Muscle of leg (tissue), 16 donors: ENCODE measurements at places on chromosomes 2 and 18. TPM values are rescaled to one million over a fixed set of nuclear protein-coding genes. Genes with fewer than 3 reads are reported as not detected.

GRCh38 chr2:216498379-216499352 lies at the start of gene RPL37A:
Gene RPL37A, plus strand, starts transcription at chr2:216498844. Its CDS starts 31 bp downstream, at chr2:216498875.
- H3K4me1 ChIP-seq: peaks cover 18% of the 10 kb centered on the region
- H3K36me3 ChIP-seq: peaks cover 36% of the 10 kb centered on the region
- peak; percentile 99 for DNase-seq
- H3K27ac ChIP-seq: peak within 1 kb of the TSS; percentile 84
- H3K4me3 ChIP-seq: peak within 1 kb of the TSS; percentile 96

EPG5 gene
- total RNA-seq: 14.9 TPM

GRCh38 chr2:99691926-99692325 lies 202.1 kb upstream of the REV1 start:
- peak overlapping the region; percentile 10 for H3K27ac ChIP-seq
- H3K4me3 ChIP-seq: no peak overlapping the region
- DNase-seq: peak; percentile 73
- peaks cover 45% of the 10 kb centered on the region for H3K4me1 ChIP-seq
- H3K27me3 ChIP-seq: peaks cover 2% of the 10 kb centered on the region

- H3K27ac ChIP-seq: no peak overlapping the region
- H3K4me1 ChIP-seq: peaks cover 13% of the 10 kb centered on the region
- H3K4me3 ChIP-seq: no peak overlapping the region
- H3K27me3 ChIP-seq: no peaks in the 10 kb centered on the region
- H3K36me3 ChIP-seq: peaks cover 20% of the 10 kb centered on the region
Observed at GRCh38 chr2:105880637-105881036, 135.9 kb downstream of the NCK2 start.

GRCh38 chr18:12836551-12836950 lies 47.5 kb downstream of the PTPN2 start:
- H3K4me3 ChIP-seq: no peak overlapping the region
- DNase-seq: no peak
- peaks cover 15% of the 10 kb centered on the region for H3K36me3 ChIP-seq

- peak overlapping the region; percentile 90 for H3K4me3 ChIP-seq
- no peaks in the 10 kb centered on the region for H3K36me3 ChIP-seq
- peaks cover 29% of the 10 kb centered on the region for H3K27me3 ChIP-seq
- H3K27ac ChIP-seq: no peak overlapping the region
Observed at GRCh38 chr18:34976899-34977837, 64.0 kb upstream of the MAPRE2 start.

CYP27A1 gene
- total RNA-seq: 18.4 TPM

RUFY4 gene
- 0.27 TPM for total RNA-seq

- no peak for DNase-seq
- no peaks in the 10 kb centered on the region for H3K36me3 ChIP-seq
- H3K27me3 ChIP-seq: no peaks in the 10 kb centered on the region
- no peak overlapping the region for H3K27ac ChIP-seq
- no peak overlapping the region for H3K4me3 ChIP-seq
Observed at GRCh38 chr2:68417926-68418325, 49.2 kb downstream of the FBXO48 start.

CDH19 gene
- total RNA-seq: 2.3 TPM

GRCh38 chr2:10284108-10284870 lies 18.4 kb upstream of the HPCAL1 start:
- no peak overlapping the region for H3K4me3 ChIP-seq
- DNase-seq: no peak
- H3K36me3 ChIP-seq: no peaks in the 10 kb centered on the region
- peaks cover 4% of the 10 kb centered on the region for H3K27me3 ChIP-seq
- peaks cover 29% of the 10 kb centered on the region for H3K4me1 ChIP-seq

CHRND gene
- 83.7 TPM for total RNA-seq

GRCh38 chr2:233990261-233990798 lies 60.2 kb upstream of the SPP2 start:
- H3K4me1 ChIP-seq: peaks cover 4% of the 10 kb centered on the region
- H3K27ac ChIP-seq: no peak overlapping the region
- no peak overlapping the region for H3K4me3 ChIP-seq
- peaks cover 3% of the 10 kb centered on the region for H3K27me3 ChIP-seq
- H3K36me3 ChIP-seq: no peaks in the 10 kb centered on the region

GRCh38 chr18:9739516-9739915 lies 31.4 kb downstream of the RAB31 start:
- H3K4me1 ChIP-seq: peaks cover 13% of the 10 kb centered on the region
- no peaks in the 10 kb centered on the region for H3K27me3 ChIP-seq
- no peak for DNase-seq

- DNase-seq: no peak
- no peaks in the 10 kb centered on the region for H3K4me1 ChIP-seq
Observed at GRCh38 chr2:97763176-97763845, 49.9 kb downstream of the ZAP70 start.

DNA sequence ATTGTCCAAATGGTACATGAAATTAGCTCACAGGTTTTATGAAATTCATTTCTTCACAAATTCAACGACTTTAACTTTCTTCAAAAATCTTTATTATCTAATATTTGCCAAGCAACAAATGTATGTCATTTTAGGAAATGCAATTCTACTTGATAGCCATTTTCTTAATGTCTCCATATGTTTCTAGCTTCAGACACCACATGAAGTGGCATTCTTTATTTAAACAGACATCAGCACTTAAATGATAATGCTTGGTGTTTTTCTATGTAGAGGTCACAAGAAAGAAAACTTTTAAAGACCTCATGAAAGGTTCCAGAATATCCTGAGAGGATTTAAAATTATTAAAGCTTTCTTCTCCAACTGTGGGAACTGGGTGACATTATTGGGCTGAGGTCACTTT lies 44.2 kb upstream of the XIRP2 start:
- H3K27ac ChIP-seq: no peak overlapping the region
- H3K36me3 ChIP-seq: no peaks in the 10 kb centered on the region
- H3K4me3 ChIP-seq: no peak overlapping the region
- no peak for DNase-seq

DNA sequence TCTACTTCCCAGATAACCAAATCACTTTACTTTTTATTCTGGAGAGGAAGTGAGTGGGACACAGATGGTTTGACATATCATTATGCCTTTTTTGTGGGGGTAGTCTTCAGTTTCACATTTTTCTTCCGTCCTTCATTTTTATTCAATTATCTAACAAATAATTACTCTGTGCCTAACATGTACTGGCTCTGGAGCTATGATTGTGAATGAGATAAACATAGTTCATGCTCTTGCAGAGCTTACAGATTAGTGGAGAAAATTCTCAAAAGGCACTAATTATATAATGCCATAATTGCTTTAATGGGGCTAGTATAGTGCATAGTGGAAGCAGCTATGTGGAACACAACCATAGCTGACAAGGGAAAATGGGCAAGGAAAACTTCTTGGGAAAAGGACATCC lies 303.6 kb upstream of the TFPI start:
- no peaks in the 10 kb centered on the region for H3K36me3 ChIP-seq
- no peaks in the 10 kb centered on the region for H3K4me1 ChIP-seq
- no peak overlapping the region for H3K4me3 ChIP-seq
- DNase-seq: no peak
- no peaks in the 10 kb centered on the region for H3K27me3 ChIP-seq
- no peak overlapping the region for H3K27ac ChIP-seq

- no peak overlapping the region for H3K4me3 ChIP-seq
- DNase-seq: no peak
- H3K27me3 ChIP-seq: no peaks in the 10 kb centered on the region
- peaks cover 21% of the 10 kb centered on the region for H3K36me3 ChIP-seq
- no peak overlapping the region for H3K27ac ChIP-seq
Observed at GRCh38 chr2:45542013-45542412, 69.1 kb downstream of the SRBD1 start.

DNA sequence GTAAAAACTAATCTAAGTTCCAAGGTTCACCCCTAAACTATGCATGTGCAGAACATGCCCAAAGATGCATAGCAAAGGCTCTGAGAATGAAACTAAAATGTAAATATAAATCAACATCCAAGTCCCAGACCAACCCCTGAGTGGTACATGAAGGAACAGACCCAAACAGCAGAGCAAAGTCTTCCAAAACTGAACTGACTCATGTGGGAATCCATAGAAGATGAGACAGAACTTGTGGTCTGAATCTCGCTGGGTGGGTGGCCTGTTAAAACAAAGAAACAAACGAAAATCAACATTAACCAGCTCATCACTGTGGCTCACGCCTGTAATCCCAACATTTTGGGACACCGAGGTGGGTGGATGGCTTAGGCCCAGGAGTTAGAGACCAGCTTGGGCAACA lies 29.5 kb upstream of the ATRAID start:
- no peaks in the 10 kb centered on the region for H3K36me3 ChIP-seq
- no peak overlapping the region for H3K27ac ChIP-seq
- DNase-seq: no peak
- H3K4me1 ChIP-seq: no peaks in the 10 kb centered on the region
- H3K27me3 ChIP-seq: peaks cover 5% of the 10 kb centered on the region

GRCh38 chr2:21021430-21021829 lies 22.4 kb downstream of the APOB start:
- no peak for DNase-seq
- H3K27ac ChIP-seq: no peak overlapping the region
- H3K4me3 ChIP-seq: no peak overlapping the region

GRCh38 chr2:148483665-148484064 lies 160.9 kb upstream of the EPC2 start:
- peak; percentile 17 for DNase-seq
- no peaks in the 10 kb centered on the region for H3K36me3 ChIP-seq
- H3K27me3 ChIP-seq: no peaks in the 10 kb centered on the region
- no peak overlapping the region for H3K4me3 ChIP-seq
- H3K4me1 ChIP-seq: peaks cover 2% of the 10 kb centered on the region
- no peak overlapping the region for H3K27ac ChIP-seq

- no peaks in the 10 kb centered on the region for H3K27me3 ChIP-seq
- H3K4me1 ChIP-seq: no peaks in the 10 kb centered on the region
- H3K4me3 ChIP-seq: no peak overlapping the region
- DNase-seq: no peak
- H3K36me3 ChIP-seq: no peaks in the 10 kb centered on the region
Observed at GRCh38 chr2:175755169-175755568, 246.9 kb downstream of the LNPK start.

DNA sequence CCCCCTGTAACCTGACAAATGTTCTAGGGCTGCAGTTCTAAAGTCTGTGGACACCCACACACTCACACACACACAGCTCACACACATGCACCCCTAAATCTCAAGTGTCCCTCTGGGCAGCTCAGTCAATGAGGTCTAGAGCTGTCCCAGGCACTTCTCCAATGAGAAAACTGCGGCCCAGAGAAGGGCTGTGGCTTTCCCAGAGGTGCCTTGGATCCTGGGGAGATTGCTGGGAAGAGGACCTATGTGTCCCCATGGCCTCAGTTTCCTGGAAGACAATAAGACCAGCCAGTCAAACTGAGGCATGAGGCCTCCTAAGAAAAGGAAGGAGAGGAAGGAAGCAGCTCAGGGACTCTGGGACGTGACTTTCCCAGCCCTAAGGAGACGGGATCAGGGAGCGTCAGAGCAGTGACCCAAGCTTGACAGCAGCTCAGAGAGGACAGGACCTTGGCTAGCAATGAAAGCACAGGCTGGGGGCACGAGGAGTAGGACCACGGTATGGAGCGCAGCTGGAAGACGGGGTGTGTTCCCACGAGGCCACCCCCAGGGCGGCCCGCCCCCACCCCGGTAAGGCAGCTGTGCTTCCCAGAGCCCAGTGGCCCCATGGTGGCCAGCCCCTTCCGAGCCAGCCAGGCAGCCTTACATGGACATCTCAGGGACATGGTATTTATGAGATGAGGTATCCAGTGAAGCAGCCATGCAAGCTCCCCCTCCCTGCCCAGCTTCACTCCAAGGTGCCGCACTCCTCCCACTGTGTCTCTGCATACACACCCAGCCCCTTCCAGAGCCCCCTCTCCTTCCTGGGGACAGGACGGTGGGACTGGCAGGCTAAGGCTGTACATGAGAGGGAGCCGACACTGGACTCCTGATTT lies 46.0 kb downstream of the TNS1 start:
- H3K4me1 ChIP-seq: peaks cover 78% of the 10 kb centered on the region
- no peak overlapping the region for H3K4me3 ChIP-seq
- H3K27me3 ChIP-seq: no peaks in the 10 kb centered on the region
- peak overlapping the region; percentile 52 for H3K27ac ChIP-seq

- H3K4me3 ChIP-seq: no peak overlapping the region
- H3K4me1 ChIP-seq: peaks cover 14% of the 10 kb centered on the region
- H3K36me3 ChIP-seq: no peaks in the 10 kb centered on the region
- H3K27ac ChIP-seq: no peak overlapping the region
Observed at GRCh38 chr2:31324016-31324633, 90.2 kb downstream of the EHD3 start.

DNA sequence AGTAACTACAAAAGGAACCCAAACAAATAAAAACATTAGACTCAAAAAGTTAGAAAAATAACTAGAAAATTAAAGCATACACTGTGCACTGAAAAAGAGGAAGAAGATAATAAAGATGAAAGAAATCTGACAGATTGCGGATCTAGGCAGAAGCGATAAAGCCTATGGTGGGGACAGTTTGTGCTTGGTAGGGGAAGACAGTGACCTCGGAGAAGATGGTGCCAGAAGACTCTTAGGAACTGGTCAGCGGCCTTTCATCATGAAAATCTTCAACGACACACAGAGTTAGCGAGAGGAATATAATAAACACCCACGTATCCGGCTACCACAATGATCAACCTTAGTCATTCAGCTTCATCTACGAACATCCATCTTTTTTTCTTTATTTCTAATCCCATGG lies 180.5 kb downstream of the HDAC4 start:
- no peak overlapping the region for H3K4me3 ChIP-seq
- peaks cover 45% of the 10 kb centered on the region for H3K4me1 ChIP-seq
- no peaks in the 10 kb centered on the region for H3K36me3 ChIP-seq
- no peaks in the 10 kb centered on the region for H3K27me3 ChIP-seq
- H3K27ac ChIP-seq: no peak overlapping the region
- no peak for DNase-seq

GRCh38 chr18:809985-810642 lies 1.9 kb downstream of the YES1 start:
- peaks cover 24% of the 10 kb centered on the region for H3K4me1 ChIP-seq
- peak overlapping the region; percentile 99 for H3K27ac ChIP-seq
- H3K27me3 ChIP-seq: peaks cover 2% of the 10 kb centered on the region
- peak overlapping the region; percentile 99 for H3K4me3 ChIP-seq
- no peaks in the 10 kb centered on the region for H3K36me3 ChIP-seq

- no peaks in the 10 kb centered on the region for H3K27me3 ChIP-seq
- H3K4me1 ChIP-seq: no peaks in the 10 kb centered on the region
- DNase-seq: no peak
Observed at GRCh38 chr2:121372721-121373353, 87.8 kb upstream of the TFCP2L1 start.

DNA sequence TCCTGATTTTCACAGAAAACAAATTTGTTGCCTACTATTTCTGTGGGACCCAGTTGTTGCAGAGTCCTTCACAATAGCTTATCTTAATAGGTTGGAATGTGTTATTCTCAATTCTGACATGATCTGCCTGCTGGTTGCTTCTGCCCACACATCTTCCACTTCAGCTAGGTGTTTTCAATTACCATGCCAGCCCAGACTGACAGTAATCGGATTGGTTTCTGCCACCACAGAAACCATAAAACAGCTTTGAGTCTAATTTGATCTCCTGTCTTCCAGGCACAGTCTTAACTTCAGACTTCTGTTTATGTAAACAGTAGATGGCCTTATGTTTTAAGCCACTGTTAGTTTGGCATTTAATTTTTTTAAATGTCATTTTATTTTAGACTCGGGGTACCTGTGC lies 248.2 kb upstream of the RBMS1 start:
- no peak for DNase-seq
- no peaks in the 10 kb centered on the region for H3K36me3 ChIP-seq
- H3K4me3 ChIP-seq: no peak overlapping the region
- no peaks in the 10 kb centered on the region for H3K27me3 ChIP-seq
